ENCODE measurements at places on chromosomes 5 and 9.

GRCh38 chr5:148091991-148092964 is 28.5 kb downstream of the SPINK5 start:
- no peak for DNase-seq

GRCh38 chr5:107168848-107169752 is 501.6 kb downstream of the EFNA5 start:
- DNase-seq: no peak

DNA sequence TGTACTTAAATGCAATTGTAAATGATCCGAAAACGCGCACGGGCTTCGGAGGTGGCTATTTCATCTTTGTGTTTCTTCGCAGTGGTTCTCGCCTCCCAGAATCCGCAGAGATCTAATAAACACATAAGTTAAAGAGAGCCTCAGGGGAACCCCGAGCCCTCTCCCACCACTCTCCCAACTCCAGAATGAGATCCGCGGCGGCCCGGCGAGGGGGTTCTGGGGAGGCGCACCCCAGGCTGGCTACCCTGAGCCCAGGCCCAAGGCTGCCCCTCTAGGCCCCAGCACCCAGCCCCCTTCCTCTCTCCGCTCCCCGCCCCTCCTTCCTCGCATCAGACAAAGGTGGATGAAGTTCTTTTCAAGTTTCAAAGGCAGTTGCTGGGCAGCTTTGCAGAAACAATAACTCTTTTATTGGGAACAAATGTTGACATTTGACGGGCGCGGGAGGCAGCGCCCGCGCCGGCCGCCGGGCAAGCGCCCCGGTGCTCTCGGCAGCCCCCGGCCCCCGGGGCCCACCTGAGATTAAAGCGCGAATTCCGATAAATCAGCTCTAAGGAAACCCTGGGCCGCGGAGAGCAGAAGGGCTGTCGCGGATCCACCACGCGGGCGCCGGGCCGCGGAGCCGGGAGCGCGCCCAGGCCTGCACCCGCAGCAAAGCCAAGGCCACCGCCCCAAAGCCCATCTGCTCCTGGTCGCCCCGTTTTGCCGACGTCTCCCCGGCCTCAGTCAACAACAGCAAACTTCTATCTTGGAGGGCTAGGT is 8.4 kb downstream of the IRX2 start:
- no peak for DNase-seq

- DNase-seq: no peak
Observed at GRCh38 chr9:85716031-85716877, 25.5 kb downstream of the AGTPBP1 start.

DNA sequence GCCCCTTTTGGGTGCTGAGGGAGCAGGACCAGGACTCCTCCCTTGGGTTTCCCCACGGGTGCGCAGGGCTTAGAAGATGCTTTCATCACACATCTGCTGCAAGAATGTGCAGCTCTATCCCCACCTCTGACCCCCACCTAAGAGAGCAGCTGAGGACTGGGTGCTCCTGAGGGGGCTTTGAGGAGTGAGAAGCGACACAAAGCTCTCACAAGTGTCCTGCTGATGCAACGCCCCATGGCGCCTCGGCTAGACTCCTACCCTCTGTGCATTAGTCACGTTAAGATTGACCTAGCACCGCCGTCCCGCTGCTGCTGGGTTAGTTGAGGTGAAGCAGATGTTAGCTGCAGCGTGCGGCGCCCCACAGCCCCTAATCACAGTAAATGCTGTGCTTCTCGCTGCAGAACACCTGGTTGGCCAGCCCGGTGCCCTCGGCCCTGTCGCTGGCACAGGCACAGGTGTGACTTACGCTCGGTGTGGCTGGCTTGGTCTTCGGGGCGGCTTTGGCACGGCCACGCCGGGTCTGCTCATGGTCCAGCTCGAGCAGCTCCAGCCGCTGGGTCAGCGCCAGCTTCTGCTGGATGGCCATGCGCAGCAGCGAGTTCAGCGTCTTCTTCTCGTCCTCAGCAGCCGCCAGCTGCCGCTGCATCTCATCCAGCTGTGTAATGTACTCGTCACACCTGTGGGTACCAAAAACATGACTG is 45.0 kb upstream of the IPPK start:
- no peak for DNase-seq

DNA sequence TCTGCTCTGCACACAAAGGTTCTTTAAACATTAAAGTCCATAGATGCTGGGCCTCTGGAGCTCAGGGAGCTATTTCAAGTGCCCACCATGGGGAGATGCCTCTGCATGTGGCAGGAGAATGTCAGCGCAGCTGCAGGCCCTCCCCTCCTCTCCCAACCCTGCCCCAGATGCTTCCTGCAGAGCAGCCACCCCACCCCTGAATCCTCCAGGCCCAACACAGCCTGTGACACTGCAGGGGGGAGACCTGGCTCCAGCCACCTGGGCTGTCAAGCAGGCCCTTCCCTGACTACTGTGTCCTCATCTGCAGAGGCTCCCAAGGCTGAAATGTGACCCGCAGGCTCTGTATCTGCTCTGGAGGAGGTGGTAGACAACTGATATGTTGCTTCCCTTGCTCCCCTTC is 213.9 kb downstream of the GABBR2 start:
- no peak for DNase-seq

- DNase-seq: no peak
Observed at GRCh38 chr5:121890297-121890858, 38.7 kb downstream of the FTMT start.

GRCh38 chr9:132547436-132547835 is 35.0 kb upstream of the BARHL1 start:
- no peak for DNase-seq

DNA sequence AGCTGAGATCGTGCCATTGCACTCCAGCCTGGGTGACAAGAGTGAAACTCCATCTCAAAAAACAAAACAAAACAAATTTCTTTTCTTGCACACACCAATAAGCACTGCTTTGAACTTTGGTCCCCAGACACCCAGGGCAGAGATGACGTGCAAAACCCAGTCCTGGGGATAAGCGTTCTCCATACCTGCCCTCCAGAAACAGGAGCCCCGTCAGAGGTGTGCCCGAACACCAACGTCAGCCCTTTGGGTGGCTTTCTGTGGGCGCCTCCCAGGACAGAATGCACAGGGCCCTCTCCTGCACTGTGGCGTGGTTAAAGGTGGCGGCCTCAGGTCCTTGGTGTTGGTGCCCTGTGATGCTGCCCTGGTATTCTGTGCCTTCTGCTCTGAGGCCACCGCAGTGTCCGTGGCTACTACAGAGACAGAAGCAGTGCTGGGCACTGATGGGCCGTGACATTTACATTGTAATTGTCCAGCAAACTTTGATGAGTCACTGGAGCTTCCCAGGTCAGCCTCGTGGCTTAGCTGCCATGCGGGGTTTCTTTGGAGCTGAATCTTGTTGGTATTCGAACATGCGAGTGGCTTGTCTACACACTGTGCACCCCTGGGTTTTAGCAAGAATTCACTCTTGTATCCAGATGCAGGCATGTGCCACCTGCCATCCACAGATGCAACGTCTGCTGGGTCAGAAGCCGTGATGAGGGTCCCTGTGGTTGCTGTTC is 9.8 kb downstream of the PPP1R26 start:
- DNase-seq: no peak

DNA sequence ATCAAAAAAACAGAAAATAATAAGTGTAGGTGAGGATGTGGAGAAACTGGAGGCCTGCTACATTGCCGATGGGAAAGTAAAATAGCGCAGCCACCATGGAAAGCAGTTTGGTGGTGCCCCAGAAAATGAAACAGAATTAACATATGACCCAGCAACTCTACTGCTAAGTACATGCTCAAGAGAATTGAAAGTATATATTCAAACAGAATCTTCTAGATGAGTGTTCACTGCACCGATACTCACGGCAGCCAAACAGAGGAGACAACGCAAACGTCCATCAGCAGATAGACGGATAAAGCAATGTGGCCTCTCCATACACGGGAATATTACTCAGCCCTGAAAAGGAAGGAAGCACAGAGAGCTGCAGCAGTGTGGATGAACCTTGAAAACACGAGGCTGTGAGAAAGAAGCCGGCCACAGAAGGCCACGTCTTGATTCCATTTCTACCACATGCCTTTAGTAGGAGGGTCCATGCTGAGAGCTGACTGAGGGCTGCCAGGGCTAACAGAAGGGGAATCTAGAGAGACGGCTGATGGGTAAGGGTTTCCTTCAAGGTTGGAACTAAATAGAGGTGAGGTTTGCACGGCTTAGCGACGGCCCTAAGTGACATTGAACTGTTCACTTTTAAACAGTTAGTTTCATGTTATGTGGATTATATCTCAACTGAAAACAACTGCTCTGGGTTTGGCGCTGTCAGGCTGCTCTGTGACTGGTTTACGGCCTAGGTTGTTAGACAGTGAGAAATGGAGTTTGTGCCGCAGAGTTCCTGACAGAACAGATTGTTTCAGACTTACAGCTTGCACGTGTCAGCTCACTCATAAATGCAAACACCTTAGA is 29.8 kb downstream of the AHRR start:
- no peak for DNase-seq

GRCh38 chr5:102670224-102670836 is 84.8 kb upstream of the PAM start:
- peak; percentile 67 for DNase-seq
